H7 (cell line): ENCODE measurements at places on chromosomes 5 and 9.

DNA sequence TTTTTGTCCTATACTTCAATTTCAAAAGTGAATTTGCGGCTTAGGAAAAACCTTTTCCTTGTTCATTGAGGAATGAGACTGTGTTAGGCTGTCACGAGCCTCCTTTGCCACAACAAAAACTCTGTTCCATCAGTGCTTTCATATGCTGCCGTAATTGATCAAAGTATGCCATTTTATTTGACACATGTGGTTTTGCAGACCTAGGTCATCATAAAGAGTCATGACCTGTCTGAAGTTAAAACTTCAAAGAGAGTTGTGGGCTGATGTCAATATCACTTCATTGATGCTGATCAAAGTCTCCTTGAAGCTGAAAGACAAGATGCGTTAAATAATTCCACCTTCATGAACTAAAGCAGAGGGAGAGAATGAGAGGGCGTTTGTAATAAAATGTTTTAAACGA, 55.5 kb downstream of the SYK start:
- no peak for DNase-seq

DNA sequence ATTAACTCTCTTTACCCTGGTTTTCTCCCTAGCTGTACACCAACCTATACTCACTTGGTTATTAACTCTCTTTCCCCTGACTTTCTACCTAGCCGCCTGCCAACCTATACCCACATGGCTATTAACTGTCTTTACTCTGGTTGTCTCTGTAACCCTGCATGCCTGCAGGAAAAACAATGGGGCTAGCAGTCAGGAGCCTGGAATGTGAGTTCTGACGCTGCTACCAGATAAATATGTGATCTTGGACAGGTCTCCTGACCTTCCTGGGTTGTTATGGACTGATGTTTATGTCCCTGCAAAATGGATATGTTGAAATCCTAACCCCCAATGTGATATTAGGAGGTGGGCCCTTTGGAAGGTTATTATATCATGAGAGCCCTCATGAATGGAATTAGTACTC, 119.2 kb downstream of the SMARCA2 start:
- no peak for DNase-seq

DNA sequence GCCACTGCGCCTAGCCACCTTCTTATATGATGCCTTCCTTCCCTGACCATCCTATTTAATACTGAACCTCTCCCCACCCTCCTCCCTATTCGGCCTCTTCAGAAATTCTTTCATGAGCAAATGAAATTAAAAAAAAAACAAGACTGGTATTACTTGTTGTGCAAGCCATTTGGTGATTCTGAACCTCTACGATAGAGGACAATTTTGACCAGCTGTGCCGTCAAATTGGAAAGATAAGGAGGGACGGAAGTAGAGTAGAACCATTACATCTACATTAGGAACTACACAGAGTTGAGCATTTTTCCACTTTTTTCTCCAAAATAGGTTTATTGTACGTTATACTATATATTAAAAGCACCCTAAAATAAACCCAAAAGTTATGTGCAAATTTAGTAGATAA, 2.9 kb downstream of the DHX29 start:
- no peak for DNase-seq

DNA sequence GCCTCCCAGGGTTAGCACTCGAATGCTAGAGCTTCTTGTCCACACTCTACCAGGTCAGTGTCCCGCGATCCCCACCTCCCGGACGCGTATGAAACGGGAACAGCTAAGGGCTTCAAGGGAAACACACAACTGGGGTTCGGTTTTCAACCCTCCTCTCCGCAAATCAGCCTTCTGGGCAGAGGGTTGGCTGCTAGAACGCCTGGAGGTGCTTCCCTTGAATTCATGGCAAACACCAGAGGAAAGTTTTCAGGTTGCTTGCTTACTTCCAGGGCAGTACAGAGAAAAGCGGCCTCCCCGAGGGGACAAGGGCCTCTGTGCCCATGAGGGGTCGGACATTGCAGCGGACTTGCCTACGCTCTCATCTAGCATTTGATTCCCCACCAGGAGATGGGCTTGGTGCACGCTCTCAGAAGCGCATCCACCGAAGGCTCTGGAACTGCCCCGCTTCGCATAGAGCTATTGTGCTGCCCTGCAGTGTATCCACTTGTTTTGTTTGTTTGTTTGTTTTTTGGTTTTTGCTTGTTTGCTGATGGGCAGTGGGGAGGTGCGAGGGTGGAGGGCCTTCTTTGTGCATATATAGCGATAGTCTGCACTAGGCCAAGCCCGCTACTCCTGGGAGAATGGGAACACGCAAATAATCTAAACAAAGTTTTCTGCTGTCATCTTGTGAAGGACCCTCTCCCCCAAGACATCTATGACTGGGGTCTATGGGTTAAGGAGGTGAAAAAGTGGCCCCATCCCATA, 1.3 kb upstream of the DMRT3 start:
- peak; percentile 49 for DNase-seq

- no peak for DNase-seq
These were observed 110.7 kb downstream of the TLE1 start for GRCh38 chr9:81578606-81579005.
